ENCODE measurements at places on chromosomes 7 and 10.
A peak's percentile ranks its signal among the peaks of the same experiment; 100 is the strongest.

DNA sequence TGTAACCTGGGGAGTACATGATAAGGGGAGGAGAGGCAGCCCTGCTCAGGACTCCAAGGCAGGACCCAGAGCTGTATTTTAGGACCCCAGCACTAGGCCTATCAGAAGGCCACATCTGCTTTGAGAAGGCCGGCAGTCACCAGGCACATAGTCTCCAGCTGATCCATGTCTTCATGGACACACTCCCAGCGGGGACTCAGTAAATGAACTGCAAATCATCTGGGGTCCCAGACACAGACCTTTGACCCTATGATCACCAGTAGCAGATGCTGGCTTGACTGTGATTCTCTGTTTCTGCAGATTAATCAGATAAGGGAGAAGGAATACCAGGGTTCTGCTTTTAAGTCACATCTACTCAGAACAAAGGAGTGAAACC, 341.4 kb upstream of the PODXL start:
- no peak for DNase-seq

- peak; percentile 27 for DNase-seq
These were observed 1.1 kb downstream of the TRIM8 start for GRCh38 chr10:102645388-102645740.

DNA sequence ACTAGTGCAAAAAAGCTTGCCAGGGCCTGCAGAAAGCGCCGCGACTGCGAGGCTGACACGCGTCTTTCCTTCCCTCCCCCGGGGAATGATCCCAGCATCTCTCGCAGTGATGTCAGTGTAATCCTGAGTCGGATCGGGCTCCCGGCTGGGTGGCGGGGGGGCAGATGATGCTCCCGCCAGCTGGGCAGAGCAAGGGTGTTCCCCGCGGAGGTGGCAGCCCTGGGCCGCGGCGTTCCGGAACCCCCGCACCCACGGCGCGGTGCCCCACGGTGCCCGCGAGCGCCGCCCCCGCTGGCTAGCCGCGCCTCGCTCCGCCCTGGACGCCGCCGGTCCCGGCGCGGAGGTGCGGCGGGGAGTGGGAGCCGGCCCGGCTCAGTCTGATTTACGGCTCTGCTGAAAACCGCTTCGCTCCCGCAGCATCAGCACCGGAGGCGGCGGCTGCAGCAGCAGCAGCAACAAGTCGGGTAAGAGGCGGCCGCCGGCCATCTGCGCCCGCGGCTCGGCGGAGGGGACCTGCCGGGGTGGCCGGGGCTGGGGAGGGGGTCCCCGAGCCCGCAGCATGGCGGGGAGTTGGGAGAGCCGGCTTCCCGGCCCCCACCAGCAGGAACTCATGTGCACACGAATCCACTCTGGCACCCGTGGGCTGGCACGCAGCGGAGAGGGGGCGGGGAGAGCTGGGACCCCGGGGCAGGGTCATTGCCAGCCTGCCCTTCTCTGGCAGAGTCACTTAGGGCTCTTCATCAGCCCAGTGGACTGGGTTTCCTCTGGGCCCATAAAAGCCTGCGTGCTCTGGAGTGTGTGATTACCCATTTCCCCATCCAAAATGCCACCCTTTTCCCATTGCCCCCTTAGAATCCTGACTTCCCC, at the start of gene ZNF365:
Gene ZNF365 (plus strand): TSS at position 375 of the 867 bp plus-strand sequence. CDS start 1,825 bp downstream, outside the sequence.
- no peak for DNase-seq

- no peak for DNase-seq
These were observed 2.5 kb downstream of the GIMAP7 start for GRCh38 chr7:150516956-150517745.

- no peak for DNase-seq
These were observed 63.2 kb downstream of the KCNMA1 start for GRCh38 chr10:77574438-77574837.

GRCh38 chr10:64376167-64376566, 855.0 kb downstream of the REEP3 start:
- DNase-seq, result no peak

DNA sequence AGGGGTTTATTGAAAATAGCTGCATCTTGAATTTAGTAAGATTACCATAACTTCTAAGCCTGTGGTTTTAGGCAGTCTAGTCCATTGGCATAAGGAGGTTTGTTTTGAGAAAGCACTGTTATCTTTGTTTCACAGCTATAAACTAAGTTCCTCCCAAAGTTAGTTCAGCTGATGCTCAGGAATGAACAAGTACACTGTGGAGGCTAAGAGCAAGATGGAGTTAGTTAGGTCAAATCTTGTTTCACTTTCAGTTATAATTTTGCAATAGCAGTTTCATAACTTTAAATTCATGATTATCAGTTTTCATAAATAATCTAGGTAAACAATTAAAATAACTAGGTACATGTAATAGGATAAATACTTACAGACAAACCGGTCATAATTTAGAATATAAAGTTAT, 15.4 kb downstream of the SEC61G start:
- DNase-seq, result no peak

GRCh38 chr7:51316262-51316665, 345 bp downstream of the COBL start:
- DNase-seq, result no peak

- no peak for DNase-seq
These were observed 315.5 kb downstream of the PTPRN2 start for GRCh38 chr7:158272091-158272490.

DNA sequence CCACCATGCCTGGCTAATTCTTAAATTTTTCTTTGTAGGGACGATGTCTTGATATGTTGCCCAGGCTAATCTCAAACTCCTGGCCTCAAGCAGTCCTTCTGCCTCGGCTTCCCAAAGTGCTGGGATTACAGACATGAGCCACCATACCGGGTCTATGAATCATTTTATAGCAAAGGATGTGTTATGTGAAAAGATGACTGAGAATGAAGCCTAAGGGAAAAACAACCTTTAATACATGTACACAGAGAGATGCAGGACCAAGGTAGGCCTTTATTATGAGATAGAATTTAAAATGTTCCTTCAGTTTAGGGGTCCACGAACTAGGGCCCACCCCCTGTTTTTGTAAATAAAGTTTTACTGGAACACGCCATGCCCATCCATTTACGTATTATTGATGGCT, 41.0 kb downstream of the UBE2H start:
- DNase-seq, result no peak

GRCh38 chr7:100090527-100091410, 2.0 kb downstream of the COPS6 start:
- DNase-seq, result no peak

- no peak for DNase-seq
These were observed 23.5 kb downstream of the PWWP2B start for GRCh38 chr10:132420469-132420980.

DNA sequence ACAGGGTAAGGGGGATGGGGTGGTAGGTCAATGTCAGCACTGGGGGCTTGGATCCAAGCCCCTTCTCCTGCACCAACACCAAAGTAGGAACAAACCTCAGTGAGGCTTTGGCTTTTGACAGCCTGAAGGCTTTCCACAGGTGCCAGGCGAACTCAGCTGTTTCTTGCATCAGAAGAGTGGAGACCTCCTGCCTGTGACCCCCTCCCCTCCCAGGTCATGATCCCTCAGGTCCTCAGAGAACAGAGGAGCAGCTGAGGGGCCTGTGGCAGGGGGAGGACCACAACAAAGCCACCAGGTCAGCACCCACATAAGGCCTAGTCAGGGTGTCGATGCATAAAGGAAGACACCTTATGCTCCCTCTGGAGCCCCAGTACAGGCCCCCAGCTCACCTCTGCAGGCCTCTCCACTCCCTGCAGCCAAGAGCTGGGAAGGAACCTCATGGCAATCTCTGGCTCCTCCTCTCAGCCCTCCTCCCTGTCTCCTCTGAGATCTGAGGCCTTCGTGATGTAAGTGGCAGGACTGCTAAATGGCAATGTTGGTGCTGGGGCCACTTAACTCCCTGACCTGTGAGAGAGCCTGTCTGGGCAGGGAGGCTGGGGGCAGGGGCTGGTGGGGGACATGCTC, 19.1 kb upstream of the PRRT4 start:
- DNase-seq, result no peak

GRCh38 chr7:156435486-156436231, 204.9 kb upstream of the RNF32 start:
- no peak for DNase-seq

DNA sequence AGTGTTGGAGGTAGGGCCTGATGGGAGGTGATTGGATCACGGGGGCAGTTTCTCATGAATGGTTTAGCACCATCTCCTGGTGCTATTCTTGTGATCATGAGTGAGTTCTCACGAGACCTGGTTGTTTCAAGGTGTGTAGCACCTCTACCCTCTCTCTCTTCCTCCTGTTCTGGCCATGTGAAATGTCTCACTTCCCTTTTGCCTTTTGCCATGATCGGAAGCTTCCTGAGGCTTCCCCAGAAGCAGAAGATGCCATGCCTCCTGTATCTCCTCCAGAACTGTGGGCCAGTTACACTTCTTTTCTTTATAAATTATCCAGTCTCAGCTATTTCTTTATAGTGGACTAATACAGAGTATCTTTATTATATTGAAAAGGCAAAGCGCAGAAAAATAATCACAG, 90.1 kb downstream of the FAM171A1 start:
- no peak for DNase-seq

DNA sequence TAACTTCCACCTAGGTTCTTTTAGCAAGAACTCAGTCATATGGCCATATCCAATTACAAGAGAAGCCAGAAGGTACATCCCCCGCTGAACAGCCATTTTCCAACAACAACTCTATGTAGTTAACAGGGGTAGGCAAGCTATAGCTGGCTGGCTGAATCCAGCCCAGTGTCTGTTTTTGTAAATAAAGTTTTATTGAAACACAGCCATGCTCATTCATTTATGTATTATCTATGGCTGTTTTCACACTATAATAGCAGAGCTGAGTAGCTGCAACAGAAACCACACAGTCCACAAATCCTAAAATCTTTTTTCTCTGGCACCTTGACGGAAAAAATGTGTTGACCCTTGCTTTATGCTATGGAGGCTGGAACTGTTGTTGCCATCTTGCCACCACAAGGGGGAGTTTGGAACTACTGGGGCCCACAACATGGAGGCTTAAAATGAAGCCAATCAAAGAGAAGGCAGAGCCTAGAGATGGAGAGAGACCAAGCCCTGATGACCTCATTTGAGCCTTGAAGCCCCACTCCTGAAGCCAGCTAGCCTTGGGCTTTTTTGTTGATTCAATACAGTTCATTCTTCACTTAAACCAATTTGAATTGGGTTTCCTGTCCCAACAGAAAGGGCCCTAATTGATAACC, 33.3 kb upstream of the XPNPEP1 start:
- peak; percentile 1 for DNase-seq

- no peak for DNase-seq
These were observed 90.3 kb downstream of the LYZL1 start for GRCh38 chr10:29379208-29379607.

GRCh38 chr7:104541897-104542296, 213.5 kb downstream of the LHFPL3 start:
- no peak for DNase-seq

DNA sequence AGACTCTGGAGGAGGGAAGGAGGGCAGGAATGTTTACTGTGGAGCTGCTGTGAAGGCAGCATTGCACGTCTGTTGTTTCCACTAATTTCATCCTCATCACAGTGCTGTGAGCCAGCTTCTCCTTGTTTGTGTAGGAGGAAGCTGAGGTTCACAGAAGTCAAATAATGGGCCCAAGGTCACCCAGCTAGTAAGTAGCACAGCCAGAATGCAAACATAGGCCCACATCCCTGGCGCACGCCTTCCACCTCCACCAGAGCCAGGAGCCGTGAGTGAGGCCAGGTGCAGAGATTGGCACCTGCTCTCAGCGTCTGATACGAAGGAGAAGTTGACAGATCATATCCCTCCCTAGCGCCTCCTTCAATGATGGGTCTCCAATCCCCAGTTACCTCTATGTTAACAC, 93.6 kb downstream of the HTR5A start:
- DNase-seq, result no peak

DNA sequence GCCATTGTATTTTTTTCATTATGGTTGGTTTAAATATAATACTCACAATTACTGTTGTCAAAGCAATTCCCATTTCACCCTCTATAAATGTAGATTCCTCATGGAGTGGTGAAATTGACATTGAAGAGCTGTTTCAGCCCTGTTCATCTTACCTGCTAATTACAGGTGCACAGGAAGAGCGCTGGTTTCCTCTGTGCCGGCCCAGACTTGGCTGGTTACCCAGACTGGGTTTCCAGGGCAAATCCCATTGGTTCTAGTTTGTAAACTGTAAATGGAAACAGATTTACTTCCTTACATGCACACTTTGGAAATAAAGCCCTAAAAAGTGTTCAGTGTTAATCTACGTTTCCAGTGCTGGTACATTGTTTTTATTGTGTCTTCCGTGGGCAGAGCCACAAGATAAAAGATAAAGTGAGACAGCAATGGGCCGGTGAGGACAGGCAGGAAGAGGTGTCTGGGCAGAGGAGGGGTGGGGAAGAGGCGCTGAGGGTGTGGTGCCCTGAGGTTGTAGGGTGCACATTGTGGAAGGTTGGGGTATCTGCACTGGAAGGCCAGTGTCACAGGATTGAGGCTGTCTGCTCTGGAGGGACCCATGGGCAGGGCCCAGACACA, 71.6 kb upstream of the ZPBP start:
- no peak for DNase-seq

- no peak for DNase-seq
These were observed 29.7 kb downstream of the STN1 start for GRCh38 chr10:103888113-103888841.

GRCh38 chr7:143906151-143906550, 4.2 kb upstream of the TCAF1 start:
- no peak for DNase-seq

- DNase-seq, result no peak
These were observed 527.8 kb downstream of the LRMDA start for GRCh38 chr10:75959209-75959608.

DNA sequence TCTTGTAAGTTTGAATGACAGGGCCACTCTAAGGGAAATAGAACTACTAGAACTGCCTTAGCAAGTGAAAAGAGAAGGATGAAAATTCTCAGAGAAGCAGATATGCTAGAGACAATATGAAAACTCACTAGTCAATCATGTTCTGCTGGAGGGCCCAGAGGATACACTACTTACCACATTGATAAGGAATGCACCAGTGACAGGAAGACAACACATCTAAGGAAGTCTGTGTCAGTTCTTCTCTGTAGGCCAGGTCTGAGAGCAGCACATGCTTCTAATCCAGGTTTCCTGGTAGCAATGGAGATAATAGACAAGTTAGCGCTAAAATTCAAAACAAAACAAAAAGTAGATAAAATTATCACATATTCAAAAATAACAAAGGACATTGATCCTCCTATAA, 235.2 kb upstream of the AKR1E2 start:
- DNase-seq, result no peak

GRCh38 chr7:155701972-155702544, 57.6 kb downstream of the RBM33 start:
- no peak for DNase-seq

All from activated T-helper 1 cell treated with anti-CD3 and anti-CD28 coated beads, Interleukin-2, amount 50 U/mL, for 16 hours (primary cell).